Hematopoietic multipotent progenitor cell treated with erythropoietin and hydrocortisone succinate and interleukin-3 and kit ligand, for 17 days (in vitro differentiated cells): ENCODE measurements at places on chromosomes 7 and 10.

DNA sequence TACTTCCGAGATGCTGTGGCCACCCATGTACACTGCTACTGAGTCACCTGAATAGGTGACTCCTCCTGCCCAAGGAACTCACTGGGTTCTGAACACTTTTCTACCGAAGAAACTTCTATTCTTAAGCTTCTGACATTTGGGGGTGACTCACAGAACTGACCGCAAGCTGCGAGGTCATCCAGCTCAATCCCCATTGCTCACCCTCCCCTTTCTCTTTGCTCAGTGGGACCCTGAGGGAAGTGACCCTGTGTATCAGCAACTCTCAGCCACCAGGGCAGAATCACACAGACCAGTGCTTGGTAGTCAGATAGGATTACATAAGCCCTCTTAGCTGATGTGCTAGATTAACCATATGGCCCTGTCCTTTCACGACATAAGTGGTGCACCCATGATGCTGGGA, 46.3 kb downstream of the INSYN2A start:
- no peak for DNase-seq

DNA sequence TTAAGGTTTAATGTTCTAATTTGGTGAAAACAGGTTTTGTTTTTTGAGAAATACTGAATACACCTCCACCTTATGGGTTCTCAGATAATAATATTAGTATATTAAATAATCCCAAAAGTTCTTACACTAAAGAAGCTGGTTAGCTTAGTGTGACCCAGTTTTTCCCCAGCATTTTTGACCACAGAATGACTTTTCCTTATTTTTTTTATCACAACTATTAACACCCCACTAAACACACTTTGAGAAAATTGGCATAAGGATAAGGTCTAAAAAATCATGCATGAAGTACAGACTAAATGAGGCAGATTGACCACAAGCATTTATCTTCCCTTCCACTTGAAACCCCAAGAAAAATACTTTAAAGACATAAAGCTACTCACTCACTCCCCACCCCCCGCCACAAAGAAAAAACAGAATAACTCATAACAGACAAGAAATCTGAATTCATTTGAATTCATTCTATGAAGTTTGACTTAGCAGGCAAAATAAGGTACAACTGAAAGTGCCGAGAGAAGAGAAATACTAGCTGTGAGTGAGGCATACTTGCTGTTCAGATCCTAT, 49.7 kb upstream of the WNT16 start:
- no peak for DNase-seq

- DNase-seq: no peak
These were observed 422.8 kb downstream of the EXOC4 start for GRCh38 chr7:133675510-133676218.

GRCh38 chr10:122879339-122880273, at the start of gene FAM24B:
TSS of gene FAM24B (minus strand) at chr10:122879581. CDS start at chr10:122850515, 29,066 bp downstream.
- DNase-seq: peak; percentile 97

DNA sequence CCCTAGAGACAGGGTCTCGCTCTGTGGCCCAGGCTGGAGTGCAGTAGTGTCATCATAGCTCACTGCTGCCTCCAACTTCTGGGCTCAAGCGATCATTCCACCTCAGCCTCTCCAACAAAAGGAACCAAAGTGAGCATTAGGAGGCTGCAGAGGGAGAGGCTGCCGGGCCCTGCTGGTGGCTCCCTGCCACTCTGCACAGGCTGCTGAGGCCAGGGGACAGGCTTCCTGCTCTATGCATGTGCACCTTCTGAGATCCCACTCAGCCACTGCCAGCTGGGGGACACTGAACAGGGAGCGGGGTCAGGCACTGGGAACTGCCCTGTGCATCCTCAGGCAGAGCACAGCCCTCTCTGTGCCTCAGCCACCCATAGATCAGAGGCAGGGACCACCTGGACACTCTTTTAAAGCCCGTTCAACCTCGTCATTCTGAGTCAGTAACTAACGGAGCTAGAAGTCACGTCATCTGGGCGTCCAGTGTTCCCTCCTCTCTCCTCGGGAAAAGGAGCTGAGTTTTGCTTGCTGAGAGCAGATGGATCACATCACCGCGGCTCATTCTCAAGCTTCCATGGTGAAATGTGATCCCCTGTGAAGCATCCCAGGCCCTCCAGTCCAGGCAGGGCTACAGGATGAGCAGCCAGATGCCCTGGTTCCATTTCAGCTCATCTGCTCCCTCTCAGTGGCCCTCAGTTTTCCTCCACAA, 109.6 kb downstream of the MYL10 start:
- DNase-seq: no peak

DNA sequence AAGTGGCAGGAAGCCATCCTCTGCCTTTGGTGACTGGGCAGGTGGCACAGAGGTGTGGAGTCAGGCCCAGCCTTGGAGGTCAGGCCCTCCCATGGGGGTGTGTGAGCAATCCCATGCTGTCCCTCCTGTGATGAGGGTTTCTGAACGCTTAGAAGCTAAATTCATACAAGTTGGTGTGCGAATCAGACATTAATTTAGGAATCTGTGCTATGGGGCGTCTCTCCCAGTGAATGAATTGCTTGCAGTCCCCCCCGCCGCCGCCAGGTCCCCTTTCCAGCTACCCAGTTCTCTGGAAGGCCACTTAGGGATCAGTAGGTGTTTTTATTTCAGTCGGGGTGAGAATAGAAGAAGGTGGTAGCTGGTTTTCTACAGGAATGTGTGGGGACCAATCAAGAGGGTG, 37.5 kb downstream of the LRRC18 start:
- DNase-seq: no peak

DNA sequence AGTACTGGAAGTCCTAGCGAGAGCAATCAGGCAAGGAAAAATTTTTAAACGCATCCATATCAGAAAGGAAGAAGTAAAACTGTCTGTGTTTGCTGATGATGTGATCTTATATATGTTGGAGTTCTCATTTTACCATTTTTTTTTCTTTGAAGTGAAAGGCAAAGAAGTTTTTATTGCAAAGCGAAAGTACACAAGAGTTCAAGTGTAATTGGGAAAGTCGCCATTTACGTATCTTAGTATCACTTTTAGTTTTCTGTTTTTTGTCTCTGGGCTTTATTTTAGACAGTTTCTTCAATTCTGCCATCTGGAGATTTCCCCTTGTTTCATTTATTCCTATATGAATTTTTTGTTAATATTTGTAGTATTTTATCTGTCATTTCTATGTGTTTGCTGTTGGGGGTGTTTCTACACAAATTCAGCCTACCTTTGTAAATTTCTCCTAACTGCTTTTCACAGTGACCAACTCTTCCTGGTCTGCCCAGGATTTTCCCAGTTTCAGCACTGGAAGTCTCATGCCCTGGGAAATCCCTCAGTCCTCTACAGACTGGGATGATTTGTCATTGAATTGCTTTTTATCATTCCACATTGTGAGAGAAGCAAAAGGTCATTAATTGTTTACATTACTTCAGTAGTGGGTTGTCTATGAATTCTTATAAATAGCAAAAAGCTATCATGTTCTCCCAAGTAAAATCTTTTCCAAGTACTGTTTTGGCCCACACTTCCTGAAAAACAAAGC, 23.2 kb downstream of the BET1 start:
- DNase-seq: no peak

DNA sequence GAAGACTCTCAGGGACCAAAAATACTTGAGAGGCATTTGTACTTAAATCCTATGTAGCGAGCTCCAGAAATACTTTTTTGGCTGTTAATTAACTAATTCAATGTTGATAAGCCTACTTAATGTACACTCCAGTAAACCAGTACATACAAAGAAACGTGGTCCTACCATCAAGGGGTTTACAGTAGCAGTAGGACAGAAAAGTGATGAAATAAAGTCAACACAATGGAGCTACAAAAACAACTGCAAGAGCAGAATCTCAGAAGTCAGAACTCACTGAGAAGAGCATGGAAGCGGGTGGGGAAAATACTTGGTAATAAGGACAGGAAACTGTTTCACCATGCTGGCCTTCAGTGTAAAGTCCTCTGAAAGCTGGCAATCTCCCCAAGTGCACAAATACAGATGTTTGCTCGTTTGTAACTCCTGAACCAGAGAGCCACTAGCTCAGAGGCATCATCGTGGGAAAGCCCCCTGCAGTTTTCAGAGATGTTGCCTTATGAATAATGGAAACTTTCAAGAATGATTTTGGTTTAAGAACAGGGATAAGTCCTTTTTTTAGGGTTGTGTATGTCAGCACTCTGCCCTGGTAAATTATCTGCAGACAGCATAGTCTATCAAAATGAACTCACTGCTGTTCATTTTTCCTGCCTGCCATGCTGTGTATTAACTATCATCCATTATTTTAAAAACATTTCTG, 233.2 kb downstream of the SORCS1 start:
- no peak for DNase-seq

- no peak for DNase-seq
These were observed 32.6 kb downstream of the STRIP2 start for GRCh38 chr7:129466796-129467195.

DNA sequence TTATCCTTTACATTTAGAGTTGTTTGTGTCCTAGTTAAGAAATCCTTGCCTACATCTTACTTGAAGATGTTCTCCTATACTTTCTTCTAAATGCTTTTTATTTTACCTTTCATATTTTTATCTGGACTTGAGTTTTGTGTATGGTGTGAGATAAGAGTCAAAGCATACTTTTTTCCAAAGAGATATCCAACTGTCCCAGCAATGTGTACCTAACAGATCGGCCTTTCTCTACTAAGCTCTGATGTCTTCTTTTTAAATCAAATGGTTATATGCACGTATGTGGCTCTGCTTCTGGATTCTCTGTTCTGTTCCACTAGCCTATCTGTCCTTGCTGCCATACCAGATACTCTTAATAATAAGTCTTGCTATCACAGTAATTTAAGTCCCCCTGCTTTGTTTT, 7.2 kb downstream of the IKZF5 start:
- no peak for DNase-seq

DNA sequence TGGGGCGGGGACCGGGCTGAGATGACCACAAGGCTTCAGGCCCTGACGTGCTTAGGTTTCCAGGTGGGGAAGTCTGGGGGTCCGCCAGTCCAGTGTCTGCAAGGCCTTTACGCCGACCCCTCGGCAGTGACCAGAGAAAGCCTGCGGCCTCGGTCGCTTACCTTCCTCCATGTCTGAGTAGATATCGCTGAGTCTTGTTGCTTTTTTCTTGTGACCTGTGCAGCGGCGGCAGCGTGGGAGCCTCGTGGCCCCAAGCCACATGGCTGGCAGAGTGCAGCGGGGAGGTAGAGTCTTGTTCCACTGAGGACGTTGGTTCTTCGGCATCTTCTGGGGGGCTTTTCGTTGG, 329 bp downstream of the NOLC1 start:
- no peak for DNase-seq

- no peak for DNase-seq
These were observed 1250.6 kb upstream of the LRRTM3 start for GRCh38 chr10:65675236-65675635.

DNA sequence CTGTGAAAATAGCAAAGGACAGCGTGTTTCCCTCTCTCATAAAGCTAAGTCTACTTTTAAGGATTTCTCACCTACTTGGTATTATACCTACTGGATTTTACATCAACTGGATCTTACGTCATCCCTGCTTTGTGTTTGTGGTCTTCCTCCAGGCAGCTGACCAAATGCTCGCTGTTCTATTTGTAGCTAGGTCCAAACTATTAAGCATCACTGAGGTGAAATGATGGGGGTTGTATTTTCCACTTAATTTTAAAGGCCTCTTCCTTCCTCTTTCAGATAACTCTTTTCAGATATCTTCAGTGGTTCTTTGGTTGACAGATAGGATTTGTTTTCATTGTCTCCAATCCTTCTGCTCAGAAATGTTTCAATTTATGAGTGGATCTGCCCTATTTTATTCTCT, 169.7 kb downstream of the RNLS start:
- DNase-seq: no peak

DNA sequence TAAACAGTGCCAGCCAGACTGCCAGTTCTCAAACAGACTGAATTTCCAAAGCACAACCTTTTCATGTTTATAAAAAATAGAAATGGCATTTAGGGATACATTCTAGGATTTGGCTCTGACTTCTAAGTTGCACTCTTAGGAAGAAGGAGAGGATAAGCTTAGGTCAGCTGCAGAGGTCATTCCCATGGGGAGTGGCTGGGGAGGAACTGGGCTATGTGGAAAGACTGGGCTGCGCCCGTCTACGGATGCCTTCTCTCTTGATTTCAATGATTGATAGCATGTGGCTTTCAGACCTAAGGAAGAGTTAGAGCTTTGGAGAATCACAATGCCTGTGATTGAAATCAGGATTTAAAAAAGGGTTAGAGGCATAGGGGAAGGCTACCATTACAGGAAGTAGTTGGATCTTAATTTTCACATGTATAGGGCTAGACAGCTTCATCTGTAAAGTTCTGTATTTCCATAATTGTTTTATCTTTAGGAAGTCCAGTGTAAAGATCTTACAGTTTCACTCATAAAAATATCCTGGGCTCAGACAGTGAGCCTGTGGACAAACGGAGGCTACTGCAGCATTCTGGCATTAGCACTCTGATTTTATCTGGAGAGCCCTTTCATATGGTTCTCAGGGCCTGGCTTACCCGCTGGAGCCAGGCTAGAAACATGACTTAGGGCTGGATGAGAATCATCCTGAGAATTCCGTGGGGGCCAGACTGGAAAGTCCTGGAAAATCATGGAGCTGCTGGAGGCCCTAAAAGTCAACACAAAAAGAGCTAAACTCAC, 29.5 kb downstream of the NUDT5 start:
- DNase-seq: no peak

- DNase-seq: no peak
These were observed 93.5 kb upstream of the PODXL start for GRCh38 chr7:131649879-131650278.

DNA sequence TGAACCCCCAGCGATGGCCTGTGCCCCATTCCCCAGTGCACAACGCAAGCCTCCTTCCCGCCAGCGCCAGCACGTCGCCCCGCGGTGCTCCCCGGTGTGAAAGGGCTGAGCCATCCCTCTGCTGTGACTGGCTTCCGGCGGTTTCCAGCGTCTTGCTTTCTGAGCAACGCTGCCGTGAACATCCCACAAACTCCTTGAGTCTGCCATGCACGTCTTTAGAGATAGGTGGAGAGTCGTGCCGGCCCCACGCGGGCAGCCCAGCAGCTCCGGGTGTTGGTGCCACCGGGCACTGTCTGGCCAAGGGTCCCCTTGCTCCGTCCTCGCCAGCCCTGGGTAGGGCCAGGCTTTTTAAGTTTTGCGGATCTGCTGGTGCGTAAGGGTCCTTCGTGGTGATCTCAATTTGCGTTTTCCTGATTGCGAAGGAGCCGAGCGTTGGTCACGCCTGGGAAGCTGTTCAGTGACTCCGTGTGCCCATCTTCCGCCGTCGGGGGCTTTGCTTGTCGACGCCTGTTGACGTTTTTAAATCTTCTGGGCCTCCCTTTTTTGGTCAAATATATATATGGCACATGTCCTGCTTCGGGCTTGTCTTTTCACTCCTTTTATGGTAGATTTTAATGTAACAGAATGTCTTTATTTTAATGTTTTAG, 70.6 kb downstream of the FOXL3 start:
- DNase-seq: no peak

DNA sequence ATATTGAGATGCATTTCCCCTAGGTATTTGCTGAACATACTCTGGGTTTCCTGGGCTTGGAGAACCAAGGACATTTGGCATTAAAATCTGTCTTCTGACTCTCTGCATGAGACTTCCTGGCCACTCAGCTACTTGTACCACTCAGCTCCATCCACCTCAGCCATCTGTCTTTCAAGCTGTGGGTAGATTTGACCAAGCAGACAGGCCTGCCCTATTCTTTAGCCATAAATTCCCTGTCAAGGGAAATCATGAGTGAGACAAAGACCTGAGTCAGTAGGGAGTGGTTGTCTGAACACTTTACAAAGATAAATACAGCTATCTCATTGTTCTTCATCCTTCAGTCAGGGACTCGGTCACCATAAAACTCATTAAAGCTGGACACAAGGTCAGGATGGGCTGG, 399.1 kb downstream of the GPAM start:
- DNase-seq: no peak
